ENCODE measurements at places on chromosomes 1 and 21.
A peak's percentile ranks its signal among the peaks of the same experiment; 100 is the strongest.

DNA sequence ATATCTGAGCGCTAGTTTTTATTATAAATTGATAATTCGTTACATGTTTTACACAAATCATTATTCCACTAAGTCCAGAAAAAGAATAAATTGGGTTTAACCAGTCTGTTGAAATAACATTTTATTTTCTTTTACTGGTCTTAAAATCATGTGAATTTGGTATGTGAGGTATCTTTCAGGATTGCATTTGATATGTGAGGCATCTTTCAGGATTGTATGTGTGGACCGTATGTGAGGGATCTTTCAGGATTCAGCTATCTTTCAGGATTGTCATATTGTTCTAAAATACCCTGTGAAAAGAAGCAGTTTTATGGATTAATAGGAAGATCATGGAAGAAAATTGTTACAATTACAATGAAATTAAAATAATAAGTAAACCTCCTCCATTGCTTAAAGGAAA lies 42.9 kb downstream of the USP25 start:
- DNase-seq = no peak

DNA sequence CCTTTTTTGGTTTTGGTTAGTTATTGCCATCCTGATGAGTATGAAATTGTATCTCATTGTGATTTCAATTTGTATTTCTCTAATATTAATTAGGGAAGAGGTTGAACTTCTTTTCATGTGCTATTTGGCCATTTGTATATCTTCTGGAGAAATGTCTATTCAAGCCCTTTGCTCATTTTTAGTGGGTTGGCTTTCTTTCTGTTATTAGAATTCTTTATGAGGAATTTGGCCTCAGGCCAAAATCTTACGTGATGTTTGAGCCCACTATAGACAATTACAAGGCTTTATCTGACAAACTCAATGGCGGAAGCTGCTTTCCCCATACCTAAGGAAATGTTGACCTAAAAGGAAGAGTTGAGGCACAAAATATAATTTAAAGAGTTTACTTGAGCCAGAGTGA lies 32.9 kb downstream of the IVNS1ABP start:
- DNase-seq = no peak

DNA sequence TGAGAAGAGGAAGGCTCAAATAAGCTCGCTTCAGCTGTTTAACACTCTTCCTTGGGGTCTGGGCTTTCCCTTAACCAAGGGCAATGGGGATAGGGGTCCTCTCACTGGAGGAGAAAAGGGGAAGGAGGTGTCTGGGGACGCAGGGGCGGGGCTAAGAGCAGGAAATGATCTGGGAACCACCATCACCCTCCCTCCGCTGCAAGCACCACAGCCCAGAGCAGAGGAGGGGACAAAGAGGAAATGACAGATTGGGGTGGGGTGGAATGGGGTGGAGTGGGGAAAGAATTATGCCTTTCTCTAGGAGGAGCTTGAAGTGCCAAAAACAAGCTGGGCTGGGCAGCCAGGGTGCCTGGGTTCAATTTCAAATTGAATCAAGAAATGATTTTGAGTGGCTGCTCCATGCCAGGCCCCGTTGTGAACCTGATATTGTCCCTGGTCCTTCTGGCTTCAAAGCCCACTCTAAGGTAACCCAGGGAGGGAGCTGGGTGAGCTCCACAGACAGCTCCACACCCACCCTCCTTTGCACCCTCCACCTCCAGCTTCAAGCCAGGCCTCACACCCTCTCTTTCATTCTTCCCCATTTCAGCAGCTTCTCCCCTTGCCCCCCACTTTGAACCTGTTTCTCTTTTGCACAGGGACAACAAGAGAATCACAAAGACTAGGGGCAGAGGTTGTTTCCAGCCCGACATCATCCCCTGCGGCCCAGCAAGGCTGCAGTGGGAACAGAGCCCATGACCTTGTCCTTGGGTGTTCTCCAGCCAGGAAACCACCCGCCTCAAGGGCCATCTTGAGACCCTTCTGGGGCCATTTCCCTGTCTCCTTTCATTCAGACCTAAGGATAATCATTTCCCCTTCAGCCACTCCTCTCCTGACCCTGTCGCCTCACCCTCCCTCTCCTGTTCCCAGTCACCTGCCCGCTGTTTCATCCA lies 1.1 kb downstream of the ARHGAP30 start:
- peak; percentile 87 for DNase-seq

DNA sequence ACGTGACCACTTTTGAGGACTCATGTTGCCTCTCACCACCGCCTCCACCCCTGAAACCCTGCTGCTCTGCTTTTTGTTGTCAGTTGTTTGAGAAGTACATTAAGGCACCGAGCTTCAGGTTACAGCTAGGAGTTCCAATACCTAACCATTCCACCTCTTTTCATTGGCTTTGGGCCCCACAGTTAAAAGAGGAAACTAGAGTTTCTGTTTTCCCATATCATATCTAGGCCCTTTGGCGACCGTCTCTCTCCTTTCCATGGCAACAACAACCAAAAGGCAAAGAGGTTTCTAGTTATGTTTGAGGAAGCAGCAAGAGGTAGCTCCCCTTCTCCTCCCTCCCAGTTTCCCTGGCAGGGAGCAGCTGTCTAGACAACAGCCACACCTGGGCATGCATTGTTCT lies 5.9 kb downstream of the ANKRD35 start:
- DNase-seq = no peak

- DNase-seq = no peak
Observed at GRCh38 chr1:53783056-53783455, 44.1 kb upstream of the GLIS1 start.

GRCh38 chr1:61120246-61120840 lies 38.0 kb downstream of the NFIA start:
- no peak for DNase-seq

GRCh38 chr1:67610450-67610849 lies 74.6 kb upstream of the GADD45A start:
- no peak for DNase-seq

GRCh38 chr1:15412843-15413242 lies 3.2 kb downstream of the EFHD2 start:
- no peak for DNase-seq

- peak; percentile 86 for DNase-seq
Observed at GRCh38 chr1:31815752-31816500, at the start of gene SPOCD1. Gene SPOCD1, minus strand, starts transcription at chr1:31816022. Its CDS starts 689 bp downstream, at chr1:31815333.

DNA sequence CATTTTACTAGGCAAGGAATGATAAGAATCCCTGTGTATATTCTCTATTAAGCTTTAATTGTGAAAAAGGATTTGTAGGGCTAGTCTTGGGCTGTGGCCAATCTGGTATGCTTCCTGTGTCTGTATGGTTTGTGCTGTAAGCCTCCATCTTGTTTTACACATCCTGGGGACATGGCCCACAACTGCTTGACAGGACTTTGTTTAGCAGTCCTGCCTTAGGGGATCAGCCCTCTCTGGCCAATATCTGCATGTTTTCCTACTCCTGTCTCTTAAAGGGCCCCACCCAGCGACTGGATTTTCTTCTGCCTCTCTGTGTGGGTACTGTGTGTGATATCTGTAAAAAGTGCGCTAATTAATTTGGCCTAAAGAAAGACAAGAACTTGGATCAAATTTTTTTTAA lies 813.2 kb downstream of the PLA2G4A start:
- no peak for DNase-seq

GRCh38 chr1:173866413-173867115 lies 1.2 kb downstream of the GAS5 start:
- DNase-seq = no peak

GRCh38 chr1:199272628-199273086 lies 633.8 kb downstream of the PTPRC start:
- DNase-seq = peak; percentile 34

GRCh38 chr1:64033667-64034220 lies 169.7 kb upstream of the UBE2U start:
- no peak for DNase-seq

DNA sequence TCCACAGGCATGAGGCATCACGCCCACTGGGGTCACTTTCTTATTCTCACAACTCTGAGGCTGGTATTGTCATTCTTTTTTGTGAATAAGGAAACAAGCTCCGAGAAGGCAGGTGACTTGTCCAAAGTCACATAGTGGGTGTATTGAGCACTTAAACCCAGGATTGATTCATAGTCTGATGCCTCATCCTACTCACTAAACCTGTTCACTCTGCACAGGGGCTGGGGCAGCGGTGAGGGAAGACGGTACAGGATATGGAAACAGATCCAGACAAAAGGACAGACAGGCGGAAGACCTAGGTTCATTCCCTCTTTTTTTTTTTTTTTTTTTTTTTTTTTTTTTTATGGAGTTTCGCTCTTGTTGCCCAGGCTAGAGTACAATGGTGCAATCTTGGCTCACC lies 56.6 kb downstream of the NKAIN1 start:
- no peak for DNase-seq

GRCh38 chr1:239184561-239185244 lies 201.7 kb upstream of the CHRM3 start:
- no peak for DNase-seq

GRCh38 chr1:25199819-25200620 lies 32.3 kb downstream of the SYF2 start:
- no peak for DNase-seq

GRCh38 chr1:30607723-30608122 lies 115.7 kb downstream of the MATN1 start:
- DNase-seq = no peak

DNA sequence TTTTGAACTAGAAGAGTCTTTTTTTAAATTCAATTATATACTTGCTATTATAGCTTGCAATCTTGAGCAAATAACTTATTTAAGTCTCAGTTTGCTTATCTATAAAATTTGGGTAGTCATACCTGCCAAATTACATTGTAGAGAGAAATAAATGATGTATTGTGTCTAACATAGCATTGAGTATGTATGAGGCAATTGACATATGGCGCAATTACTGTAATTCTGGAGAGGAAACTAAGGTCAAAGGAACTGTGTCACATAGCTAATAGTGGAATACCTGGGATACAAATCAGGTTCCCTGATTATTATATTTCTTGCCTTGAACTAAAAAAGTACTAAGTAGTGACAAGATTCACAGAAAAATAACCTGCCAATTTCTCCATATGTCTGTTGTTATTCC lies 302.5 kb downstream of the PDE4B start:
- DNase-seq = no peak

DNA sequence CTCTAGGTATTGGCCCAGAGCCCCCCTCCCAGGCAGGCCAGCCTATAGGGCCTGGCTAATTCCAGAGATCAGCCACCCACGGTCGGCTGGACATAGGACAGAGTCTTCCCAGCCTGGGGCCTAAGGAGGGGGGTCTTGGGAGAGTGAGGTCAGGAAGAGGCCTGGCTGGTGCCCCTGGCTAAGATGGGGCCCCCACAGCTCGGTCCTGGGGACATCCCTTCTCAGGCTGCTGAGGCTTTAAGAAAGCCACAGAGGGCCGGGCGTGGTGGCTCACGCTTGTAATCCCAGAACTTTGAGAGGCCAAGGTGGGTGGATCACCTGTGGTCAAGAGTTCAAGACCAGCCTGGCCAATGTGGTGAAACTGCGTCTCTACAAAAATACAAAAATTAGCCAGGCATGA lies 2.5 kb downstream of the C1orf167 start:
- DNase-seq = no peak

DNA sequence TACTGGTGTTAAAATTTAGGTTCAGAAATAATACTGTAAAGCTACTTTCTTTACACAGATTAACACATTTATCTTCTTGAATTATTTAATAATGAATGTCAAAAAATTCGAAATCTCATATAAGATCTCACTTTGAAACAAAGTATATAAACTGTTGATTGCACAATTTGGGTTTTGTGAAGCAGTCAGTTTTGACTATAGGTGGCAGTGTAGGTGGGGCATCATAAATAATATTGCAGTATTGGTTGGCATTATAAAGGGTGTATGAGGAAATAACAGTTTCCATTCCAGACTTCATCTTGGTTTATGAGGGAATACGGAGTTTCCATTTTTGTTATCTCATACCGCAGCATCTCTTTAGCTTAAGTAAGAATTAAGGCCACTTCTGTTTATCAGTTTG lies 49.9 kb downstream of the SUCO start:
- DNase-seq = no peak

DNA sequence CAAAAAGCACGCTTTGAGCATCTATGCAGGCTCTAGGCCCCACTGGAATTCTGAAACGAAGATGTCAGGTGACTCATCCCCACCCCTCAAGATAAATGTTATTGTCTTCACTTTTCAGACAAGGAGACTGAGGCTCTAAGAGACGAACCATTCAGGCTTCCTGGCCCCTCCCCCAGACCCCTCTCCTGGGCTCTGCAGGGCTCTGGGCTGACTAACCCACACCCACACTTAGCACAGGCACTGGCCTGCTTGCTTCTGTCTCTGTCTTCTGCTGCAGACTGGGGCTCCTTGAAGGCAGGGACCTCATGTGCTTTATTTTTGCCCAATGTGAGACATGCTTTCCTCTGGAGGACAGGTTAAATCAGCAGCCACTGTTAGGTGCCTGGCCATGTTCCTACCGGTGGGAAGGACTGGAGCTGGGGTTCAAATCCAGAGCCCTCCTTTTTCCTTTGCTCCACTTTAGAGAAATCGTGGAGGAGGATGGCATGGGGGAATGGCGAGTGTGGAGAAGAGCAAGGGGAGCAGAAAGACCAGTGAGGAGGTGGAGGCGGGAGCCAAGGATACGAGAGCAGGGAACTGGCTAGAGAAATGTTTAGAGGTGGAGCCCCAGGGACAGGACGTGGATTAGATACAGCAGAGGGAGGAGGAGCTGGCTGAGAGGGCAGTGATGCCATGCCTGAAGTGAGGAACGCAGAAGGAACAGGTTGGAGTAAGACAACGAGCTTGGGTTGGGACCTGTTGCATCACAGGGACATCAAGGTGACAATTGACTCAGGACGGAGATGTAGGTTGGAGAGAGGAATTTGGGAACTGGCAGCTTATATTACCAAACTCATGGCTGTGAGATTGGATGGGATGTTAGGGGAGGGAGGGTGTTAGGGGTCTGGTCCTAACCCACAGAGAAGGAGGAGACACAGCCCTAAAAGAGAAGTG lies 1.7 kb downstream of the TMEM125 start:
- peak; percentile 19 for DNase-seq

DNA sequence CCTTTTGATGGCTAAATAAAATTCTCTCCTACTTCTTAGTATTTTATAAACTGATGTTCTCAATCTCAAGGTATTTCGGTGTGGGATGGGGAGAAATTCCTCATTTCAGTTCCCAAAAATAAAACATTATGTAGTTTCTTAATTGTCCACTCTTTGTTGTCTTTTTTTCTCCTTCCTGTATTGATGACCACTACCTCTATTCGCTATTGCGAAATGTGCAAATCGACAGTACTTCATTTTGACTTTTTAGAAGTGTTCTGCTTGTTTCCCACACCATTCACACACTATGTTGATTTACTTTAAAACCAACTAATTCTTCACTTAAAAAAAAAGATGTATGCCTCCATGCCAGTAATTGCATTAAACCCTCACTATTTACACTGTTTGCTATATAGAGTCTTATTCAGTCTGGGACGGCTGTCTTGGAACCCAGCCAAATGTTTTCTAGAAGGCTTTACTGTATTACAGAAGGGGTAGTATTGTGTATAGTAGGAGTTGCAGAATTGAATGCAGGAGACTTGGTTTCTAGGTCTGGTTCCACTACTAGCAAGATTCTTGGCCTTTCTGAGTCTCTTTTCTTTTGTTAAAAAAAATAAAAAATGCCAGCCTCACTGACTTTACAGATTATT lies 5.6 kb downstream of the RNF2 start:
- no peak for DNase-seq

DNA sequence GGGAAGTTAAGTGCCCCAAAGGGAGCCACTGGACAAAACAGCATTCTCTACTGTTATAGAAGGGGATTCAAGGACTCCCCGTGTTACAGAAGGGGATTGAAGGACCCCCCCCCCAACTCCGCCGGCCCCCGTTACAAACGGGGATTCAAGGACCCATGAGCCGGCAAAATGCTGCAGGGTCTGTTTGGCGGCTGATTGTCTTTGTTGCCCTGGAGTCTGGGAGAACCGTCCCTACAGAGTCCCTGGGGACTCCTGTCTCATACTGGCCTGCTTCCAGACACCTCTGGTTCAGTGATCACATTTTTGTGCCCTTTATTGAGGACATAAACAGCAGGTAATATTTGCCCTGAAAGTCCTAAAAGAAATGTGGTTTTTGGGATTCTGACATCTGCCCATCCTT lies 96.4 kb downstream of the SYF2 start:
- no peak for DNase-seq
